Memory B cell (primary cell): ENCODE measurements at places on chromosomes 12 and 14.

GRCh38 chr14:75119056-75119455, 7.8 kb downstream of the NEK9 start:
- no peaks in the 10 kb centered on the region for H3K27me3 ChIP-seq
- H3K36me3 ChIP-seq: peaks cover 15% of the 10 kb centered on the region

GRCh38 chr14:62071039-62071438, 308.8 kb downstream of the SNAPC1 start:
- H3K36me3 ChIP-seq: peaks cover 2% of the 10 kb centered on the region
- H3K4me1 ChIP-seq: no peaks in the 10 kb centered on the region
- no peak overlapping the region for H3K27ac ChIP-seq
- DNase-seq: no peak

DNA sequence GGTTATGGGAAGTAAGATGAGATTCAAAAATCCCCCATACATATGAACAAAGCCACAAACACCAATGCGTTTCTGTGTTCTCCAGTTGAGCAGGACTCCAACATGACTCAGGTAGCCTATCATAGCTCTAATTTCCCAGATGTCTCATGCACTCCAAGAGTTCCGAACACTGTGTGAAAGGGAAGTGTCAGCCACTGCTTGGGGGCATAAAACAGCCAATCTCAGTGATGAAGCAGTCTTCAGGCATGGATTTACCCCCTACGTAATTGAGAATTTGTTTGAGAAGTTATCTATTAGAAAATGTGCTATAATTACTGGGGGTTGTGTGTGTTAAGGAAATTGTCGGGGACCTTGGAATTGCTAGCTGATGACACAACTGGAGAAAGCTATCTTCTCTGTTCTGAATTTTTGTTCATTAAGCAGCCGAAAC, 153.9 kb upstream of the AVPR1A start:
- no peak overlapping the region for H3K4me3 ChIP-seq
- no peaks in the 10 kb centered on the region for H3K4me1 ChIP-seq
- H3K27ac ChIP-seq: no peak overlapping the region
- H3K36me3 ChIP-seq: no peaks in the 10 kb centered on the region
- no peak for DNase-seq

DNA sequence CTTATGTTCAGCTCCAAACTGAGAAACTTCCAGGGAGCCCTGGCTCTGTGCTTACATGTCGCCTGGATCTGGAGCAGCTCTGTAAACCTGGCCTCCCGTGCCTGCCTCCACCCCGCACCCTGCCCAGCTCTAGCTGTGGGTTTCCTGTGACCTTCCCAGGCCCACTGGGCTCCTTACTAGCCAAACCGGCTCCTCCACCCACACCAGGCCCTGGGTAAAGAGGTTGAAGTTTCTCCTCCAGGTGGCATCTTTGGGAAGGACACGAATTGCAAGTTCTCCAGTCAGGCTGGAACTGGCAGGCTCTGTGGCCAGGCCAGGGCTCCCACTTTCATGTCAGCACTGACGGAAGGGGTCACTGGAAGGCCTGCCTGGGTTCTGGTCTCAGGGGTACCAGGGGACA, 60.9 kb upstream of the ZFP36L1 start:
- H3K4me1 ChIP-seq: peaks cover 3% of the 10 kb centered on the region
- no peak for DNase-seq
- no peak overlapping the region for H3K4me3 ChIP-seq
- peaks cover 3% of the 10 kb centered on the region for H3K27me3 ChIP-seq

GRCh38 chr12:7351177-7351576, 47.3 kb downstream of the ACSM4 start:
- no peak overlapping the region for H3K27ac ChIP-seq
- no peak for DNase-seq
- H3K4me3 ChIP-seq: no peak overlapping the region
- peaks cover 3% of the 10 kb centered on the region for H3K27me3 ChIP-seq

- H3K4me3 ChIP-seq: no peak within 1 kb of the TSS
- H3K27me3 ChIP-seq: no peaks in the 10 kb centered on the region
- DNase-seq: no peak
- no peaks in the 10 kb centered on the region for H3K4me1 ChIP-seq
- H3K36me3 ChIP-seq: no peaks in the 10 kb centered on the region
- no peak within 1 kb of the TSS for H3K27ac ChIP-seq
These were observed at the start of gene ACSS3 for GRCh38 chr12:81077686-81078441. ACSS3 (plus strand) TSS chr12:81078079; CDS start chr12:81078121, 42 bp downstream.
